NCI-H524 treated with DMSO at 0.1 percent for 48 hours (cell line): ENCODE measurements at places on chromosomes 13 and 19.

GRCh38 chr13:102628559-102628958 is 31.8 kb downstream of the TPP2 start:
- DNase-seq: no peak

GRCh38 chr13:46896341-46897137 is at the start of gene HTR2A:
TSS of gene HTR2A (minus strand) at chr13:46897053. CDS start at chr13:46895906, 1,147 bp downstream.
- no peak for DNase-seq

- DNase-seq: no peak
Observed at GRCh38 chr13:49220036-49220855, at the start of gene MLNR. TSS of gene MLNR (plus strand) at chr13:49220338. CDS start at chr13:49220338, 0 bp downstream.

DNA sequence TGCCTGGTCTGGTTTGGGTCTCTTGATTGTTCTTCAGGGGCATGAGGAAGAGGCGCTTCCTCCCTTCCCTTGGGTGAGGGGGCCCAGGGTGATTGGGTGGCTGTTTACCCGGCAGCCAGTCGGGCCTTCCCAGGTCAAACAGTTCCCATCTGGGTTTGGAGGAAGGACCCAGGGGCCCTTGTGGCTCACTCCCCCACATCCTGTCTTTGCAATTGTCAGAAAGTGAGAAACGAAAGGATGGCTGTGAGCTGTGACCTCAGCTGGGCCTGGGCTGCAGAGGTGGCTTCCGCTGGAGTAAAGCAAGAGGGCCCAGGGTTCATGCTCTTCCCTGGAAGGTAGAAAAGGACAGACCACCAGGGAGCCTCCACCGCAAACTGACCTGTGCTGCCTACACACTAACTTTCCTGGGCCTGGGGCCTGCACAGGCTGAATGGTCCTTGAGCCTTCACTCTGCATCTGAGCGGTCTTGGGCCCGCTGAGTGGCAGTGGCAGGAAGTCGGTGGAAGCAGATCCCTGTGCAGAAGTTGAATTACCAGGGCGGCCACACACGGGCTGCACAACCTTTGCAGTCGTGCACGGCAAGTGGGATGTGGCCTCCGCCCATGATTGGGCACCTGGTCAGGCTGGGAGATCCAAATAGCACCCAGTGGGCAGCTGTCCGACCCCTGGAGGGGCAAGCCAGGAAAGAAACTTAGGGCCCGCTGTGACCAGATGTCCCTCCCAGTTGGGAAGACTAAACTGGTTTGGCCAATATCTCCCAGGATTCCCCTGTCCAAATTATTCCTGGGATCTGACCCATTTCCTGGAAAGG is 5.3 kb upstream of the CD79A start:
- DNase-seq: no peak

DNA sequence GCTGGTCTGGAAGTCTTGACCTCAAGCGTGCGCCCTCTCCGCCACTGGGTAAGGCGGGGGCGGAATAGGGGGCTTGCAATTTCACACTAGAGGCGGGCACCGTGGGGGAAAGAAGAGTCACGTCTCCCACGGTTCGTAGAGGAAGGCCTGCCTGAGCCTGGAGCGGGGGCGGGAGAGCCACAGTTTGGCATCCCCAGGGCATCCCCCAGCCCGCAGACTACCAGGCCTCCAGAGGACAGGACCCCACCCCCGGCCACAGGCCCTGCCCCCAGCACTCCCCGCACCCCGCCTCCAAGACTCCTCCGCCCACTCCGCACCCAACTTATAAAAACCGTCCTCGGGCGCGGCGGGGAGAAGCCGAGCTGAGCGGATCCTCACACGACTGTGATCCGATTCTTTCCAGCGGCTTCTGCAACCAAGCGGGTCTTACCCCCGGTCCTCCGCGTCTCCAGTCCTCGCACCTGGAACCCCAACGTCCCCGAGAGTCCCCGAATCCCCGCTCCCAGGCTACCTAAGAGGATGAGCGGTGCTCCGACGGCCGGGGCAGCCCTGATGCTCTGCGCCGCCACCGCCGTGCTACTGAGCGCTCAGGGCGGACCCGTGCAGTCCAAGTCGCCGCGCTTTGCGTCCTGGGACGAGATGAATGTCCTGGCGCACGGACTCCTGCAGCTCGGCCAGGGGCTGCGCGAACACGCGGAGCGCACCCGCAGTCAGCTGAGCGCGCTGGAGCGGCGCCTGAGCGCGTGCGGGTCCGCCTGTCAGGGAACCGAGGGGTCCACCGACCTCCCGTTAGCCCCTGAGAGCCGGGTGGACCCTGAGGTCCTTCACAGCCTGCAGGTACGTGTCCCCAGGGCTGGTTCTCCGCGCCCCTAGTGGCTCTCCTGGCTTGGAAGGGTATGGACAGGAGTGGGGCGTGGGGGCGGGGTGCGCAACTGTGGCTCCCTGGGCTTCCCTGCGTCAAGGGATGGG is at the start of gene ANGPTL4:
TSS of gene ANGPTL4 (plus strand) at position 353 of the 969 bp plus-strand sequence. CDS start at position 520, 167 bp downstream.
- no peak for DNase-seq

DNA sequence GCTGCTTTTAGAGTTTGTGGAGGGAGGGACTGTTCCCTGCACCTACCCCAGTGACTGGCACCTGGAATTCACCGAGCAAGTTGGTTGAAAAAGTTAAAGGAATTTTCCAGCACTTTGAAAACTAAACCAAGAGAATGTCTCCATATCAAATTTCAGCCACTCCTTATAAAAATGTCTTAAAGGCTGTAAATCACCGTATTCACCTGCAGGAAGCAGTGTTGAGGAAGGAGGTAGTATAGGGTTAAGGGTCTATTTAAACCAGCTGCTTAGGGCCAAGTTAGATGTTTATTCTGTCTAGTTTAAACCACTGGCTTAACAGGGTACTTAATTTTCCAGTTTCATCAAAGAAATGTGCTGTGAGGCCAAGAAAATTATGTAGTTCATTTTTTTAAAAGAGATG is 3.8 kb upstream of the RAB20 start:
- no peak for DNase-seq

GRCh38 chr13:25771202-25771601 is 280.6 kb downstream of the SHISA2 start:
- DNase-seq: no peak

- no peak for DNase-seq
Observed at GRCh38 chr13:39527961-39528660, 74.9 kb downstream of the LHFPL6 start.

DNA sequence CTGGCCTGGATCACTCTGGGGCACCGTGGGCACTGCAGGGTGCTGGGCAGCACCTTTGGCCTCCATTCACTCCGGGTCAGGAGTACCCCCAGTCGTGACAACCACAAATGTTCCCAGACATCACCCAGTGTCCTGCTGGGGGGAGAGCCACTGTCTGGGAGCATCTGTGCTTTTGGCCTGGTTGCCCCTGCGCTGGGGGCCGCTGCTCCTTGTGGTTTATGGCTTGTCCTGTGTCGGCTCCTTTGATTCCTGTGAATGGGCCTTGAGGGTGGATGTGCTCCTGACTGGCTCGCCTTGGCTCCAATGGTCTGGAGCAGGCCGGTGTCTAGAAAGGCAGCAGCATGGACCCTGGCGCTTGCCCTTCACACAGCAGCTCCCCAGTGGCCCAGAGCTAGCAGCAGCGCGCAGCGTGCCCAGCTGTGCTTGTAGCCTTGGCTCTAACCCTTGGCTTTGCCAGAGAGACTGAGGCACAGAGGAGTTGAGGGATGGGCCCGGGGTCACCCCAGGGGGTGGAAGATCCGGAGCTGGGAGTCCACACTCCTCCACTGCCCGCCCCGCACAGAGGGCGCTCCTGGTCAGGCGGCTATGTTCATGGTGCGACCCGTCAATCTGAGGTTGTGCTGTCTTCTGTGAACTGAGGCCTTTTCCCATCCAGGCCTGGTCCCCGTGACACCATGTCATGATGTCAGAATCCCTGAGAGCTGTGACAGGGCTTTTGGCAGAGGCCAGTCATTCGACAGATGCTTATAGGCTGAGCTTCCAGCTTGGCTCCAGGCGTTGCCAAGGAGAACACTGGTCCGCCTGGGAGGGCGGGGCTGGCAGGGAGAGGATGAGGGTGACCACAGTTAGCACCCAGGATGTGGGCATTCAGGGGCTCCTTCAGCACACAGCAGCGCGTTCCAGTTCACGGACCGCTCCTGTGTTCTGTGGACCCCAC is 4.1 kb downstream of the DAZAP1 start:
- no peak for DNase-seq

- no peak for DNase-seq
Observed at GRCh38 chr13:111661776-111662175, 341.3 kb downstream of the TEX29 start.

GRCh38 chr13:57443494-57443893 is 188.1 kb upstream of the PCDH17 start:
- DNase-seq: no peak

DNA sequence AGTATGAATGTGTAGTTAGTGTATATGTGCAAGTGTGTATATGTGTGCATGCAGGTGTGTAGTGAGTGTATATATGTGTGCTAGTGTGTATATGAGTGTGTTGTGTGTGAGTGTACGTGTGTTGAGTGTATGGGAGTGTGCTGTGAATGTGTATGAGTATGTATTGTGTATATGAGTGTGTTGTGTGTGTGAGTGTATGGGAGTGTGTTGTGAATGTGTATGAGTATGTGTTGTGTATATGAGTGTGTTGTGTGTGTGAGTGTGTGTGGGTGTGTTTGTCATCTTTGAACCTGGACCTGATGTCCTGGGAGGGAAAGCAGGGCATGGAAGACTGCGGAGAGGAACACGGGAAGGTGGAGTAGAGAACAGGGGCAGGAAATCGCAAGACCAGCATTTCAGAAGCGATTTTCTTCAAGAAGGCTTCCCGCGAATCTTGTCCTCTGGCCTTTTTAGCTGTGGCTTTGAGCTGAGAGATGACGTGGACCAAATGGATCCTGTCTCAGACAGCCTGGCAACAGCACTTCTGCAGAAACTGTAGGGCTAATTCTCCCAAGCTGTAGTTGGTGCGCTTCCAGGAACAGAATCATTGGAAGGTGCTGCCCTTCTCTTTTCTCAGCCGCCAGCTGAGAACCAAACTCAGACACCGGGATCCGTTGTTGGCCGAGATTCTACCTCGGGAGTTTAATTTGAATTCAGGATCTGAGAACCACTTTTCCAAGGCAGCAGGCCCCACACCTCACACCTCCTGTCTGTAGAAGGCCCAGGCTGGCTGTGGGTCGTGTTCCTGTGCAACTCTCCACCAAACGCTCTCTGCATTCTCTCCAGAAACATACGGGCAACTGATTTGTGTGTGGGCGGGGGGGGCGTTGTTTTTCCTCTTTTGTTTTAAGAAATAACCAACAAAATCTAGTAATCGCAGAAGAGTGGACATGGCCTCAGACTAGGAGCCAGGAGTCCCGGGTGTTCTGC is 94.7 kb upstream of the RAP2A start:
- DNase-seq: no peak

- DNase-seq: no peak
Observed at GRCh38 chr19:34539396-34539795, 57.8 kb downstream of the WTIP start.

DNA sequence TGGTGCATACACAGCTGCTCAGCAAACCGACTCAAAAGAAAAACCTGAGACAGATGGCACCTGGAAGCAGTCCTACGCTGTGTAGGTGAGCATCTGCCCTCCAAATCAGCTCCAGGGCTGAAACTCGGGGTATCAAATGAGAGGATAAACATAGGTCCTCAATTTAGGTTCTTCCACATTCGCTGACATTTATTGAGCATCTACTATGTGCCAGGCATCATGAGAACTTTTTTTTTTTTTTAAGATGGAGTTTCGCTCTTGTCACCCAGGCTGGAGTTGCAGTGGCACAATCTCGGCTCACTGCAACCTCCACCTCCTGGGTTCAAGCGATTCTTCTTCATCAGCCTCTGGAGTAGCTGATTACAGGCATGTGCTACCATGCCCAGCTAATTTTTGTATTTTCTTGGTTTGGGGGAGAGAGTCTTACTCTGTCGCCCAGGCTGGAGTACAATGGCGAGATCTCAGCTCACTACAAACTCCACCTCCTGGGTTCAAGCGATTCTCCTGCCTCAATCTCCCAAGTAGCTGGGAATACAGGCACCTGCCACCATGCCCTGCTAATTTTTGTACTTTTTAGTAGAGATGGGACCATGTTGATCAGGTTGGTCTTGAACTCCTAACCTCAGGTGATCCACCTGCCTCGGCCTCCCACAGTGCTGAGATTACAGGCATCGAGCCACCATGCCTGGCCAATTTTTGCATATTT is 13.4 kb downstream of the QPCTL start:
- no peak for DNase-seq

GRCh38 chr13:73341748-73342147 is 282.9 kb downstream of the KLF5 start:
- DNase-seq: no peak

- DNase-seq: no peak
Observed at GRCh38 chr19:7242601-7243258, 51.5 kb downstream of the INSR start.
